ENCODE measurements at places on chromosomes 6 and 20. TPM values are rescaled to one million over a fixed set of nuclear protein-coding genes. Genes with fewer than 3 reads are reported as not detected.
A peak's percentile ranks its signal among the peaks of the same experiment; 100 is the strongest.

GRCh38 chr20:19887556-19888268, 129.4 kb upstream of the NAA20 start:
- no peaks in the 10 kb centered on the region for H3K36me3 ChIP-seq
- no peaks in the 10 kb centered on the region for H3K4me1 ChIP-seq
- no peaks in the 10 kb centered on the region for H3K27me3 ChIP-seq
- DNase-seq: no peak

- no peak overlapping the region for H3K27ac ChIP-seq
- no peak overlapping the region for H3K4me3 ChIP-seq
- H3K4me1 ChIP-seq: no peaks in the 10 kb centered on the region
- no peaks in the 10 kb centered on the region for H3K36me3 ChIP-seq
These were observed 188.1 kb downstream of the FOXC1 start for GRCh38 chr6:1797801-1798200.

- H3K4me1 ChIP-seq: peaks cover 4% of the 10 kb centered on the region
- no peak overlapping the region for H3K4me3 ChIP-seq
- DNase-seq: no peak
- H3K36me3 ChIP-seq: no peaks in the 10 kb centered on the region
These were observed 2.2 kb downstream of the ADGRF4 start for GRCh38 chr6:47700596-47700995.

GRCh38 chr6:163311830-163312229, 102.7 kb upstream of the QKI start:
- no peaks in the 10 kb centered on the region for H3K4me1 ChIP-seq
- H3K27me3 ChIP-seq: no peaks in the 10 kb centered on the region
- DNase-seq: no peak
- H3K36me3 ChIP-seq: no peaks in the 10 kb centered on the region
- no peak overlapping the region for H3K27ac ChIP-seq
- no peak overlapping the region for H3K4me3 ChIP-seq

GRCh38 chr6:41370488-41371111, 35.2 kb downstream of the NCR2 start:
- no peak overlapping the region for H3K4me3 ChIP-seq
- peaks cover 8% of the 10 kb centered on the region for H3K27me3 ChIP-seq
- H3K27ac ChIP-seq: no peak overlapping the region
- no peaks in the 10 kb centered on the region for H3K36me3 ChIP-seq

DNA sequence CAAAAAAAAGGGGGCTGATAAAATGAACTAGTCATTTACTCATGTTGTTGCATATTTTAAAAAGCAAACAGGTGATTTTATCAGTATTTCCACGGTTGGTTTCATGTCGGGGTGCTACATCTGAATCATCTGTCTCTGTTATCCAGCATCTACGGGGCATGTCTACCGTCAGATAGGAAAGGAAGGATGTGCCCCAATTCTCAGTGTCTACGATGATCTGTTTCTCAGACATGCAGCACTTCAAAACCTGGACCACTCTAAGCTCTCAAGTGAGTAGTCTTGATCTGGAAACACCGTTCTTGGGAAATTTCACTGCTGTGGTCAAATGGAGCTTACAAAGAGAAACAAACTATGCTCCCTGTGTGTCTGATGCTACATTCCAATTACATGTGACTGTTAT, 240.3 kb upstream of the TAB2 start:
- H3K27me3 ChIP-seq: no peaks in the 10 kb centered on the region
- H3K36me3 ChIP-seq: no peaks in the 10 kb centered on the region
- no peak for DNase-seq
- peak overlapping the region; percentile 42 for H3K27ac ChIP-seq

DNA sequence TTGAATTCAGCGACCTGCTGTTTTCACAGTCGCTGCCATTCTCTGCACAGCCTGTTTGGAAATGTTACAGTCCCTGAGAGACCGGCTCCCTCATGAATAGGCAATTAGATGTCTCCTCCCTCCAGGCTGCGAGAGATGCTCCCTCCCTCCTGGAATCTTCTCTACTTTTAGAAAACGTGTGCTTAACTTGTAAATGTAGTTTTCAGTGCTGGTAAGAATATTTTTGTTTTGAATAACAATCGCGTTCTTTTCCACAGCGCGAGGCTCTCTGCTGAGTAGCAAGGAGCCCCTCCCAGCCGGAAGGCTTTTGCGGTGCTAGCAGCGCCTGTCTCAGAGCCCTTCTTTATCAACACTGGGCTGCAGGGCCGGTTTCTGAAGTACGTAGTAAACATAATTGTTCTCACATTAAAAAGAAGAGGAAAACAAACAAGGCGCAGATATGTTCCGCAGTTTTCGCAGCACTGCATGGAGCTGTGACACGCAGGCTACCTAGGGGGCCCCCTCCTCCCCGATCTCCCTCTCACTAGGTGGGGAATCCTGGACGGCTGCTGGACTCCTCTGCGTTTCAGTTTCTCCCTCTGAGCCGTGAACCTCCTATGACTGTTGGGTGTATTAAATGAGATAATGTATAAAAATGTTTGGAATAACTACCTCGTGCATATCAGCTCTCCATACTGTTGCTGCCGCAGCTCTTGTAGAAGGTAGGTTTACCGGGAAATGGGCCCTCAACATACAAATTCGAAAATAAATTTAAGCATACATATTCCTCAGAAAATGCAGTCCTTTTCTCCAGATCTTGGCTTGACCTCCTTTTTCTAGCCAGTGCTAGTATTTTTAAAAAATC, 79.0 kb upstream of the SPACA1 start:
- H3K36me3 ChIP-seq: no peaks in the 10 kb centered on the region

- H3K4me1 ChIP-seq: no peaks in the 10 kb centered on the region
- no peak overlapping the region for H3K4me3 ChIP-seq
- no peaks in the 10 kb centered on the region for H3K36me3 ChIP-seq
- no peaks in the 10 kb centered on the region for H3K27me3 ChIP-seq
These were observed 94.0 kb upstream of the HIVEP1 start for GRCh38 chr6:11917951-11918738.

DNA sequence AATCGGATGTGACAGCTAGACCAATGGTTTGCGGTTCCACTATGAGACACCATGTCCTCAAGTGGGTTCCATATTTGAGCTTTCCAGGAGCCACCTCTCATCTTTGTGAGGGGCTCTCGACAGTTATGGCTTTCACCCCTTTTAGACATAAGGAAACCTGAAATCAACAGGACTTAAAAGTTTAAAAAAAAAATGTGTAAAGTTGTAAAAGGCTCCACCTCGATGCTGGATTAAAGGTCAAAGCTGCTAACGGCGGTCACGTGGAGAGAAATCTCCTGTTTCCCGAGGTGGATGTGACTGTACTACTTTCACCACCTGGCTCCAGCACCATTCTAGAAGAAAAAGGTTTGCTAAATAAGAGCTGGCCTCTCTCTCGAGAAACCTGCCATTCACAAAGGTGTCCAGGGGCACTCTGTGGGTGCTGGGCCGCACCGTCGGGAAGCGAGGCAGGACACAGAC, 542 bp downstream of the ATP5F1E start:
- DNase-seq: no peak
- peak overlapping the region; percentile 79 for H3K4me3 ChIP-seq
- H3K27ac ChIP-seq: peak overlapping the region; percentile 83
- H3K27me3 ChIP-seq: no peaks in the 10 kb centered on the region
- H3K4me1 ChIP-seq: no peaks in the 10 kb centered on the region

DNA sequence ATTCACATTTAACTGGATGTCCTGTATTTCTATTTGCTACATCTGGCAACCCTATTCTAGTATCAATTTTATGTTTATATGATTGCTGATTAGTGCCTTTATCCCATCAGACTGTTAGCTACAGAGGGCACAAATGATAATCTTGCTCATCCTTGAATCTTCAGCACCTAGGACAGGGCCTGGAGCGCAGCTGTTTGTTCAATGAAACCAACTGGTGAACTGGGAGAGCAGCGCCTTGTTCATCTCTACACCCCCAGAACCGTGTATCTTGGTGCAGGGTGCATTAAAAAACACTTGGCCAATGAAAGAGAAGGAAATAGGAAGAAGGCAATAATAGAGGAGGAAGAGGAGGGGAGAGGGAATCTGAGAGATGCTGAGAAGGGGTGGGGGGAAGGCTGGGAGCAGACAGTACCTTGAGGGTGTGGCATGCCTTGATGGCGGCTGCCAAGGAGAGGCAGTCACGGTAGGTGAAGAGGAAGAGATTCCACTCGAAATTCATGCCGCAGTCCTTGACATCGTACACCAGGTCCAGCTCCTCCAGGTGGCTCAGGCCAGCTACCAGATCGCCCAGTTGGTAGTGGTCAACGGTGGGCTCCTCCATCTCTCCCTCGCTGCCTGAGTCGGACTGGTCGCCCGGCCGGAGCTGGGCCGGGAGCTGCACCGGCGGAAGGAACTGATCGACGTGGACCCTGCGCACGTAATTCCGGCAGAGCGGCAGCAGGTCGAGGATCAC, 15.5 kb downstream of the TMEM151B start:
- no peaks in the 10 kb centered on the region for H3K4me1 ChIP-seq
- no peak overlapping the region for H3K4me3 ChIP-seq
- no peak overlapping the region for H3K27ac ChIP-seq
- no peaks in the 10 kb centered on the region for H3K27me3 ChIP-seq
- DNase-seq: no peak
- H3K36me3 ChIP-seq: no peaks in the 10 kb centered on the region

DNA sequence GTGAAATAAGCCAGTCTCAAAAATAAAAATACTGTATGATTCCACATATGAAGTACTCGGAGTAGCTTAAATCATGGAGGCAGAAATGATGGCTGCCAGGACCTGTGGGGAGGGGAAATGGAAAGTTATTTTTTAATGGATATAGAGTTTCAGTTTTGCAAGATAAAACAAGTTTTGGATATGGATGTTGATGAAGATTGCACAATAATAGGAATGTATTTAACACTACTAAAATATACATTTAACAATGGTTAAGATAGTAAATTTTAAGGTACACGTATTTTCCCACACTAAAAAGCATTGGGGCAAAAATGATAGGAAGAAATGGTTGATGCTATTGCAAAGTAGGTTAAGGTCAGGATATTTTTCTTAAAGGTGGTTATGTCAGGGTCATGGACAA, 1058.9 kb upstream of the MAP3K7 start:
- no peaks in the 10 kb centered on the region for H3K4me1 ChIP-seq
- DNase-seq: no peak
- no peaks in the 10 kb centered on the region for H3K36me3 ChIP-seq
- no peaks in the 10 kb centered on the region for H3K27me3 ChIP-seq
- H3K27ac ChIP-seq: no peak overlapping the region

GRCh38 chr6:135222623-135223022, 41.5 kb downstream of the MYB start:
- no peaks in the 10 kb centered on the region for H3K36me3 ChIP-seq
- no peak overlapping the region for H3K4me3 ChIP-seq
- H3K27ac ChIP-seq: no peak overlapping the region
- no peaks in the 10 kb centered on the region for H3K4me1 ChIP-seq
- H3K27me3 ChIP-seq: no peaks in the 10 kb centered on the region
- DNase-seq: no peak

GRCh38 chr6:70874181-70874913, 82.5 kb downstream of the B3GAT2 start:
- no peaks in the 10 kb centered on the region for H3K27me3 ChIP-seq
- H3K4me1 ChIP-seq: no peaks in the 10 kb centered on the region
- H3K36me3 ChIP-seq: no peaks in the 10 kb centered on the region
- no peak for DNase-seq

GRCh38 chr6:56911847-56912246, 43.1 kb upstream of the BEND6 start:
- no peaks in the 10 kb centered on the region for H3K27me3 ChIP-seq
- no peak overlapping the region for H3K4me3 ChIP-seq
- no peaks in the 10 kb centered on the region for H3K4me1 ChIP-seq
- H3K27ac ChIP-seq: no peak overlapping the region
- DNase-seq: no peak

DNA sequence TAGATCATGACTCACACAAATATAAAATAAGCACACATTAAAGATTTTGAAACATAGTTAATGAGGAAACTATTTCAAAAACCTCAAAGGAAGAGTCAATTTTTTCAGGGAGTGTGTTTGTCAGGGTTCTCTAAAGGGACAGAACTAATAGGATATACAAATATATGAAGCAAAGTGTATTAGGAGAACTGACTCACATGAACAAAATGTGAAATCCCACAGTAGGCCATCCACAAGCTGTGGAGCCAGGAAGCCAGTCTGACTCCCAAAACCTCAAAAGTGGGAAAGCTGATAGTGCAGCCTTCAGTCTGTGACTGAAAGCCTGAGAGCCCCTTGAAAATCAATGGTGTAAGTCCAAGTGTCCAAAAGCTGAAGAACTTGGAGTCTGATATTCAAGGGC, 898.0 kb upstream of the EYS start:
- H3K27ac ChIP-seq: no peak overlapping the region
- H3K36me3 ChIP-seq: no peaks in the 10 kb centered on the region
- no peaks in the 10 kb centered on the region for H3K27me3 ChIP-seq
- DNase-seq: no peak
- no peak overlapping the region for H3K4me3 ChIP-seq

GRCh38 chr20:62788607-62789006, 7.7 kb upstream of the MRGBP start:
- no peak overlapping the region for H3K4me3 ChIP-seq
- no peaks in the 10 kb centered on the region for H3K27me3 ChIP-seq
- DNase-seq: no peak
- H3K4me1 ChIP-seq: no peaks in the 10 kb centered on the region
- H3K27ac ChIP-seq: no peak overlapping the region
- H3K36me3 ChIP-seq: no peaks in the 10 kb centered on the region

DNA sequence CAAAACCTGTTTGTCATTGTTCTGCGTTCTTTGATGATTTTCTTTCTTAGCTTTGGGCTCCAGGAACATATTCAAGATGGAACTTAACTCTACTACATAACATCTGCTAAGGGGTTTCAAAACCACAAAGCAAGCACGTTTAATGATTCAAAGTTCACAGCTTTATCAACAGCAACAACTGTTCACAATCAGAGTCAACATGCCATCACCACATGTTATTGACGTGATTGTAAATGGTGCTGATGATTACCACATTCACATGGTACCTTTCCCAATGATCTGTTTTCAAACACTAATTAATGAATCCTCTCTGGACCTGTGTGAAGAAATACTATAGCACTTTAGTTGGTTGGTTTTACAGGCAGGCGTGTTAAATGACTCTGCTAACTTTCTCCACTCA, 180.6 kb upstream of the CEP162 start:
- H3K27me3 ChIP-seq: no peaks in the 10 kb centered on the region
- no peak overlapping the region for H3K4me3 ChIP-seq
- no peaks in the 10 kb centered on the region for H3K4me1 ChIP-seq

DNA sequence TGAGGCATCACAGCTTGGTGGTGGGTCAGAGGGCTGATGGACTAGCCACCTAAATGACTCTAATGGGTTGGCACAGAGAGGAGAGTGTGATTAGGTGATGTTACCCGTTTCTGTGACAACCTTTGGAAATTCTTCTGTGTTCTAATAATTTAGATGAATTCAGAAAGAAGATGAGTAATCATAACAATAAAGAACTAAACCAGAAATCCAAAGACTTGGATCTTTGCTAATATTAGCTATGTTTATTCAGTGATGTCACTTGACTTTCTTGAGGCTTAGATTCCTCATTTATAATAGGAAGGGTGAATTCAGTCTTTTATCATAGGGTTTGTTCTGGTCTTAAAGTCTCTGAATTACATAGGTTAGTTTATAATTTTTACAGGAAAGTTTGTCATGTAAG, 19.9 kb downstream of the CRYBG1 start:
- H3K4me3 ChIP-seq: no peak overlapping the region
- no peaks in the 10 kb centered on the region for H3K36me3 ChIP-seq
- no peaks in the 10 kb centered on the region for H3K4me1 ChIP-seq

MATN4 gene
- total RNA-seq: not detected

TMEM74B gene
- total RNA-seq: 1.9 TPM

KIZ gene
- 58.7 TPM for total RNA-seq

KCNK15 gene
- total RNA-seq: 4.4 TPM

PHF20 gene
- 109 TPM for total RNA-seq

SLC12A5 gene
- not detected for total RNA-seq

TRIM15 gene
- total RNA-seq: not detected

LY6G5C gene
- total RNA-seq: 3.8 TPM

FBXL4 gene
- 16.7 TPM for total RNA-seq

GNRH2 gene
- total RNA-seq: not detected

ALDH5A1 gene
- total RNA-seq: 6.8 TPM

KCNQ2 gene
- total RNA-seq: not detected
